K562 (cell line): ENCODE measurements at places on chromosomes 4 and X.

DNA sequence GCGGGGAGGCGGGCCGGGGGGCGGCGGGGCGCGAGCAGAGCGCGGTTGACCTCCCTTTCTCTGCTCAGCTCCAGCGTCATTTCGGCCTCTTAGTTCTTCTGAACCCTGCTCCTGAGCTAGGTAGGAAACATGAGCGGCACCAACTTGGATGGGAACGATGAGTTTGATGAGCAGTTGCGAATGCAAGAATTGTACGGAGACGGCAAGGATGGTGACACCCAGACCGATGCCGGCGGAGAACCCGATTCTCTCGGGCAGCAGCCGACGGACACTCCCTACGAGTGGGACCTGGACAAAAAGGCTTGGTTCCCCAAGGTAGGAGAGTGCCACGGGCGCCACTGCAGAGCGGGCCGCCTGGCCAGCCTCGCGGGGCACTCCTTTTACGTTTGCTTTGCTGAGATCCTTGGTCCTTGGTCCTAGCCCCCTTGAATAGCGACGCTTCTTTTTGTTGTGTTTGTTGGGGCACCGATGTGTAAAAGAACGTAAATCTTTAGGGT lies at the start of gene HTATSF1:
Gene HTATSF1, plus strand, starts transcription at position 37 of the 497 bp plus-strand sequence. Its CDS starts 93 bp downstream, at position 130.
- DNase-seq = no peak

DNA sequence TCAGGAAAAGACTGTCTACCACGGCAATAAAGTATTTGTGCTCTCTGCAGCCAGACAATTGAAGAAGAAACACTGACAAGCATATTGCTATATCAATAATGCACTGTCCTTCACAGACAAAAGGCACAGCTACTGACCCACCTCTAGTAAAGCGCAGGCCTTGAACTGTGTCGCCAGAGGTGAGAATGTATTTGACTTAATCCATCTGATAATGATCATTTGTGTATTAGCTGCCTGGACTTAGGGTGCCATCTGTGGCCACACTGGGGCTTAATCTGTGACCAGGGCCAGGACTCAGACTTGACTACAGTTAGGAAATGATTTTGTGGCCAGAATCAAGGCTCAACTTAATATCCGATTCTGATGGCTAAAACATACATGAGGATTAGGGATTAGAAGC lies 260.4 kb downstream of the SMARCA1 start:
- no peak for DNase-seq

GRCh38 chr4:67696061-67696460 lies 4.9 kb downstream of the UBA6 start:
- no peak for DNase-seq

DNA sequence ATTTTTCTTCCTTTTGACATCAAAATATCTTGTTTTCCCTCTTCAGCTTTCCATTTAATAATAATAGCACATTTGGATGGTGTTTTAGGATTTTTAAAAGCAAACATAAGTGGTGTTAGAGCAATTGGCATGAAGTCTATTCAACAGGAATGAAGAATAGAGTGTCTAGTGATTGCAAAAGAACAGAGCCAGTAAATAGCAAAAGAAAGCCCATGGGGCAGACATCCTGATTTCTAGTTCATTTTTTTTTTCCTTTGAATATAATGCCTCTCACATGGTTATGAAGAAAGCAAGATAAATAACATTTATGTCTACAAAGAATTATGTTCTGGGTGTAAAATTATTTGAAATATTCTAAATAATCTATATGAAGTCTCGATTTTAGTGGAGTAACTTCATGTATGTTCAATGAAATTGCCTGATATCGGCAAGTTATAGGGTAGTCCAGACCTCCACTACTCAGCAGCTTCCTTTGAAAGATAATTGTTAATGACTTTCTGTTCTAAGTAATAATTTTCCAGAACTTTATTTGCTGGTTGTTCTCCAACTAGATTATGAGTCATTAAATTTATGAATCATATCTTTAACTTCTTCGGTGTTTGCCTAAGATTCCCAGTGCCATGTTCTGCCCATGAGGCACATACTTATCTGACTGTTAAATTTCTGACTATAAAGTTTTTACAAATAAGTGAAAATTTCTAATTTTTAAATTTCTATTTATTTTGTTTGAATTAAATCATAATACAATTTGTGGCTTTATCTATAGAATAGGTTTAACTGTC lies 587.9 kb downstream of the TLL1 start:
- DNase-seq = no peak

DNA sequence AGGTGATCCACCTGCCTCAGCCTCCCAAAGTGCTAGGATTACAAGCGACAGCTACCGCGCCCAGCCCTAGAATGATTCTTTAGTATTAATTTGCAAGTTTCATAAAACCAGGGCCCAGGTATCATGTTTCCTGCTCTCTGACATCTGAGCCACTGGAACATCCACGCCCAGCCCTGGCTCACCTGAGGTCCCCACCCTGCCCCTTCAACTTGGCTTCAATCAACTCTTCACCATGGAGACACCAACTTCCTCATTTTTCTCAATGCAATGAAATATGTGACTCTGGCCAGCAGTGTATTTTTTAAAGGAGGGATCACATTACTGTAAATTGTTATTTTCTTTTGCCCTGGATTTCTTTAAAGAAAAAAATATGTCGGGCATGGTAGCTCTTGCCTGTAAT lies 3.9 kb downstream of the PRSS12 start:
- DNase-seq = no peak
